ENCODE measurements at places on chromosomes 4 and X.

GRCh38 chr4:159496248-159496647 lies 393.4 kb downstream of the RAPGEF2 start:
- no peak for DNase-seq

- DNase-seq = no peak
Observed at GRCh38 chr4:68951806-68952585, 392 bp upstream of the UGT2A3 start.

GRCh38 chr4:85210353-85210752 lies 243.9 kb upstream of the WDFY3 start:
- peak; percentile 57 for DNase-seq

- DNase-seq = no peak
Observed at GRCh38 chr4:111696505-111696904, 448.7 kb upstream of the FAM241A start.

GRCh38 chrX:39992300-39992699 lies 105.5 kb downstream of the BCOR start:
- DNase-seq = no peak
